ENCODE measurements at places on chromosomes 4 and X.

GRCh38 chr4:84498203-84498934 is 723 bp downstream of the NKX6-1 start:
- DNase-seq: no peak

DNA sequence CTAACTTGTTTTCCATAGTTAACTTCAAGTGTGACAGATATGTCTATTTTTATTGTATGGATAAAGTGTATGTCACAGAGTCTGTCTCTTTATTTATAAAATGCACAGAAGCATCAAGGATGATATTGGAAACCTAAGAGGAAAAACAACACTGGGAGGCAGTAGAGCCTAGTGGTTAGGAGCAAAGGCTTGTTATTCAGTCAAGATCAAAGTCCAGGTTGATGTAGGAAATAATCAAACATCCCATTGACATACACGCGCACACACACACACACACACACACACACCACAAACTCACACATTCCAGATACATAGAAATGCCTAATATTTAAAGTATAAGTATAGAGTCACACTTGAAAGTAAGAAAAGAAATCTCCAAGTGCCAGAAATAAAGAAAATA is 206.8 kb downstream of the CHRDL1 start:
- DNase-seq: no peak

- no peak for DNase-seq
Measured at GRCh38 chr4:137861682-137862081, 329.4 kb upstream of the PCDH18 start.

- DNase-seq: no peak
Measured at GRCh38 chr4:89994176-89994873, 99.7 kb downstream of the MMRN1 start.

GRCh38 chr4:118286685-118287084 is 66.1 kb downstream of the PRSS12 start:
- no peak for DNase-seq

GRCh38 chr4:139913995-139914598 is 239.9 kb downstream of the MAML3 start:
- no peak for DNase-seq

GRCh38 chrX:152989292-152989658 is 4.6 kb downstream of the PNMA5 start:
- DNase-seq: no peak

- DNase-seq: no peak
Measured at GRCh38 chrX:135087867-135088266, 32.5 kb downstream of the ETDB start.

- DNase-seq: no peak
Measured at GRCh38 chr4:112857461-112857860, 192.0 kb upstream of the ANK2 start.

DNA sequence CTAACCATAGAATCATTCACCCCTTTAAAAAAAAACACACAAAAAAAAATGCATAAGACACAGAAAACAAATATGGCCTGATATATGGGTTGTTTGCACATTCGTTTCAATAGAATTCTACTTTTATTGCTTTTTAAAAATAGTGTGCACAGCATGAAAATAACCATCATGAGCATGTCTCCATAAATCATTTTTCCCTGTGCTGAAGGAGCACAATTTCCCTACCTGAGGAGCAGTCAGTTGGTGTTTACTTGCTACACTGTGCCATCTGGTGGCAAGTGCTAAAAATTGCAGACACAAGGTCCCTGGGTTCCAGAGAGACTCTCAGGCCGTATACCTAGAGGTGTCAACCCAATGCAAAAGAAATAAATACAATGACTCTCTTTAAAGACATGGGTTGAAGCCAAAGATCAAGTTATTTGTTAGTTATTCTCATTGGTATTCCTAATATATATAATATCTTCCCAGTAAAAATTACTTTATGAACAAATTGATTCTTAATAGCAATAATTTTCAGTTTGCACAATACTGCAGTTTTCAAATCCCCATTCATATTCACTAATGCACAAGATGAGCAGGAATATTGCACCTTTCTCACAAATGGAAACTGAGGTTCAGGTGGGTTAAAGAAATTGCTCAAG is 551.4 kb downstream of the IQCM start:
- no peak for DNase-seq
